Osteocyte (in vitro differentiated cells): ENCODE measurements at places on chromosomes 6 and 20. TPM values are rescaled to one million over a fixed set of nuclear protein-coding genes. Genes with fewer than 3 reads are reported as not detected.

Gene REM1
- total RNA-seq, result not detected in 2 replicates

DNA sequence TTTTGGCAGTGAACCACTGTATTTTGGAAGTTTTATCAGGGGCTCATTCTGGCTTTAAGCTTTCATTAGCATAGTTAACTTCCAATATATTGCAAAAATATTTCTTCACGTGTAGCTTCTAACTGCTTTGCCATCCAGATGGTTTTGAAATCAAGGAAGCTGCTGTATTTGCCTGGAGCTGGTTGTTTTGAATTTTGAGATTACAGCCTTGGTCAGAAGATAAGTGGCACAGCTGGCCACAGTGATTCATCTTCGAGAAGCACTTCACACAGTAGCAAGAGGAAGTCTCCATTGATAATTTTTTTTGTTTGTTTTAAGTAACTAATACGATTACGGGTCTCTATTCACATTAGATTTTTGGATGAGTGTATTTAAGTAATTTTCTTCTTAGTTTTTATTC lies 3.8 kb downstream of the APCDD1L start:
- H3K4me1 ChIP-seq, result peaks cover 35% of the 10 kb centered on the region

DNA sequence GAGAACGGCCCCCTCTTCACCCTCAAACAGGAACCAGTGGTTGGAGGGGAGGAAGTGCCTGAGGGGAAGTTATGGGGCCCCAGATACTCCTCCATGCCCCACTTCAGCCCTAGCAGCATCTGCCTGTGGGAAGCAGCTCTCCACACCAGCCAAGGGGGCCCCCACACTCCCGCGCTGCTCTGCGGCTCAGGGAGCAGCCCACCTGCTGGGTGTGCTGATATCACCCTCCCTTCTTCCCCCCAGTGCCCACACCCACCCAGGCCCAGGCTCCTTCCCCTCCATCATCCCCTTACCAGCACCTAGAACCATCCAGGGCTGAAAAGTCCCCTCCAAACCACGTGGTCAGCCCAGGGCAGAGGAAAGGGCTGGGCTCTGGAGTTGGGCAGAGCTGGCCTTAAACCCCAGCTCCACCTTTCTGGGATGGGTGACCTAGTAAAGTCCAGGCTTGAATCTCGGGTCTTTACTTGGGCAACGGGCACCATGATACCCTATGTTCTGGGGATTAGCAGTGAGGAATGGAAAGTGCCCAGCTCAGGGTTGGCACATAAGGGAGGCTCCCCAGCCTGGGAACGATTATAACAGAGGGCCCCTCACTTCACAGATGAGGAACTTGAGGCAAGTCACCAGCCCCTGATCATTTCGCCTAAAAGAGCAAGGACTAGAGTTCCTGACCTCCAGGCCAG lies 663 bp downstream of the LST1 start:
- no peaks in the 10 kb centered on the region for H3K36me3 ChIP-seq
- DNase-seq, result no peak
- no peaks in the 10 kb centered on the region for H3K27me3 ChIP-seq
- no peak overlapping the region for H3K27ac ChIP-seq

- DNase-seq, result no peak
- peaks cover 17% of the 10 kb centered on the region for H3K4me1 ChIP-seq
- H3K27me3 ChIP-seq, result no peaks in the 10 kb centered on the region
- H3K36me3 ChIP-seq, result peaks cover 12% of the 10 kb centered on the region
- H3K4me3 ChIP-seq, result peak within 1 kb of the TSS; percentile 70
- H3K27ac ChIP-seq, result no peak within 1 kb of the TSS
These were observed at the start of gene GNMT for GRCh38 chr6:42960243-42961019. Gene GNMT, plus strand, starts transcription at chr6:42960754. Its CDS starts 14 bp downstream, at chr6:42960768.

DNA sequence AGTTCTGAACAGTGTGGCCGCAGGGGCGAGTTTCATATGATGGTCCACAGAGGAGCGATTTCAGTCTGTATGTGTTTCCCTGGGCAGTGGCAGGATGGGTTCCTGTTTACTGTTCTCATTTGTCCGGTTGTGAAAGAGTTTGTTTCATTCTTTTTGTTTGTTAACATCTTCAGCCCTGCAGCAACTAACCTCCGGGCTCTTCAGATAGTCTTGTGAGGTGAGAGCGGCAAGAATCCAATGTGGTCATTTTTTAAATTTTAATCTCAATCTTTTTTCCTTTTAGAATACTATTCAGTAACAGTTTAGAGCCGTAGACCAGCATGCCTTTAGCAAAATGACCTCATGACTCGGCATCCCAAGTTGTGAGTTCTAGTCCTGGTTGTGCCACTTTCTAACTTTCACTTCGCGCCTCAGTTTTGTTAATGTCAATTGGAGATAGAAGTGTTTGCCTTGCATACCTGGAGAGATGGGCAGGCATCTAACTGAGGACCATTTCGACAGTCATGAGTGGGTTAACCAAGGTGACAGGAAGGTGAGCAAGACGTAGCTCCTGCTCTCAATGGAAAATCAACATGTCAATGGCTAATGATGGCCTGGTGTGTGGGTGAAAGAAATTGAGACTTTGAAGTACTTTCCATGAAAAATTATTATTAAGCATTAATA lies 38.5 kb upstream of the PXDC1 start:
- H3K4me3 ChIP-seq, result no peak overlapping the region
- peaks cover 61% of the 10 kb centered on the region for H3K4me1 ChIP-seq
- H3K36me3 ChIP-seq, result no peaks in the 10 kb centered on the region
- DNase-seq, result no peak
- peak overlapping the region; percentile 75 for H3K27ac ChIP-seq
- no peaks in the 10 kb centered on the region for H3K27me3 ChIP-seq

Gene SIRPD
- not detected in 2 replicates for total RNA-seq

GRCh38 chr6:13874191-13874549 lies 50.6 kb upstream of the RNF182 start:
- H3K27me3 ChIP-seq, result peaks cover 8% of the 10 kb centered on the region
- H3K36me3 ChIP-seq, result no peaks in the 10 kb centered on the region
- H3K4me1 ChIP-seq, result peaks cover 15% of the 10 kb centered on the region

Gene MSH5
- total RNA-seq, result 18.4 and 20.9 TPM in 2 replicates

DNA sequence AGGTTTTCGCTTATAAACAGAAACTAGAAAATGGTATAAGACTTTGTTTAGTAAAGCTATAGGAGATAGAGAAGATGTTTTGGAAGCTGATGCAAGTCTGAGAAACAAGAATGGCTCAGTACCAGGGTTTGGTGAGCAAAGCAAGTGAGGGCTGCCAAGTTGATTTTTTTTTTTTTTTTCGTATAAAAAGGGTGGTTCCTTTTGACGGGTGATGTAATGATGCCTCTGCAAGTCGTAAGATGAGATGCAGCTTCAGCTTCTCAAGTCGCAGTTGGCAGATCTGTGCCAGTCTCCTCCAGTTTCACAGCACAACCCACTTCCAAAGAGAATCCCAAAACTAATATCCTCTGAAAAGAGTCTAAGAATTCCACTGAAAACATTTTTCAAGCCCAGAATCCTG lies 252.8 kb upstream of the CDH4 start:
- no peaks in the 10 kb centered on the region for H3K36me3 ChIP-seq
- no peak overlapping the region for H3K4me3 ChIP-seq
- H3K4me1 ChIP-seq, result no peaks in the 10 kb centered on the region

DNA sequence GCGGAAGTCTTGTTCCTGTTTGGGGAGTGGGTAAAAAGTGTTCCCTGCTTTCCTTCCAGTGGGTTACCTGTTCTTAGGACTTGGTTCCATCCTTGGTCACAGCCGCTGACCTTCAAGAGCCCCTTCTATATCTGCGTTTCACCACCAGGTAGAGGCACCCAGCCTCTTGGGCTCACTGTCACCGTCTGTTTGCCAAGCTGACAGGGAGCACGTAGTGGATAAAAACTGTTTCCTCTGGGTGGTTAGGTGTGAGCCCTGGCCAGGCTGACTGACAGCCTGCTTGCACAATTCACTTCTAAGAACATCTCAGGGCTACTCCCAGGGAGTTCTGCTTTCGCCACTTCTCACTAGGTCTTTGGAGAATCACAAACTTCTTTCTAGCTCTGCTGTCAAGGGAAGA lies 1.8 kb upstream of the JPH2 start:
- H3K27me3 ChIP-seq, result no peaks in the 10 kb centered on the region
- H3K4me3 ChIP-seq, result no peak overlapping the region
- peak overlapping the region; percentile 77 for H3K27ac ChIP-seq
- DNase-seq, result no peak

DNA sequence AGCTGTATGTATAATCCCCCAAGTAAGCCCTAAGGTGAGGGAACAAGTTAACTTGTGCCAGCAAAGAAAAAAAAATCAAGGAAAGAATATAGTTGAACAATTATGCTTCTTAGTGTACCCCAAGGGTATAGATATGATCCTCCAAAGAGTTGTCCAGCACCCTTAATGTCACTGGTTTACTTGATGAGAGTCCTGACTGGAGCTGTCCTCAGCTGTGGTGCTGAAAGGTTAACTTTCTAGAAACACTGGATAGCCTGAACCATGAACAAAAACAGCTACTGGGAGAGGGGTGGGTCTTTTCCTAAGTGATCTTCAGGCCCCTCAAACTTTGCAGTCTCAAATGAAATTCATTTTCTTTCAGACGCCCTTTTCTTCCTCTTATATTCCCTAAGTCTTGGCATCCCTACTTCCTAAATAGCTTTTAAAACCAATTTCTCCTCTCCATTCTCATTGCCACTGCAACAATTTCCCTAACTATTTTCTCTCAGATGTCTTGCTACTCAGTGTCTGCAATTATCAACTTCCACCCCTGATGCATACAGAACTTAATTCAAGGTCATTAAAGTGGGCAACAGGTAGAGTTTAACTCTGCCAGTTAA lies 83.5 kb upstream of the PROKR2 start:
- no peak overlapping the region for H3K27ac ChIP-seq
- no peak for DNase-seq
- no peaks in the 10 kb centered on the region for H3K27me3 ChIP-seq
- H3K4me1 ChIP-seq, result no peaks in the 10 kb centered on the region

DNA sequence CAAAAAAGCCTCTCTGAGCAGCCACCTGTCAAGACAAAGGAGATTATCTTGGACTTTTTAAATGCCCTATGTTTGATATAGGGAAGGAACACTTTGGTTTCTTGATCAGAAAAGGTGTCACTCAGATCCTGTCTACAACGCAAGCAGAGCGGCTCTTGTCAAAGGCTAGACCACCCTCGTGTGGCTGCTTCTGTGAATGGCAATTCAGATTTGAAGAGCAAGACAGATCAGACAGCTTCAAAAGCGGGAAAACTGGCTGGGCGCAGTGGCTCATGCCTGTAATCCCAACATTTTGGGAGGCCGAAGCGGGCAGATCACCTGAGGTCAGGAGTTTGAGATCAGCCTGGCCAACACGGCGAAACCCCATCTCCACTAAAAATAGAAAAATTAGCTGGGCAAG lies 10.1 kb upstream of the NXT1 start:
- H3K4me1 ChIP-seq, result peaks cover 1% of the 10 kb centered on the region
- H3K4me3 ChIP-seq, result no peak overlapping the region
- no peak overlapping the region for H3K27ac ChIP-seq
- peak; percentile 88 for DNase-seq

DNA sequence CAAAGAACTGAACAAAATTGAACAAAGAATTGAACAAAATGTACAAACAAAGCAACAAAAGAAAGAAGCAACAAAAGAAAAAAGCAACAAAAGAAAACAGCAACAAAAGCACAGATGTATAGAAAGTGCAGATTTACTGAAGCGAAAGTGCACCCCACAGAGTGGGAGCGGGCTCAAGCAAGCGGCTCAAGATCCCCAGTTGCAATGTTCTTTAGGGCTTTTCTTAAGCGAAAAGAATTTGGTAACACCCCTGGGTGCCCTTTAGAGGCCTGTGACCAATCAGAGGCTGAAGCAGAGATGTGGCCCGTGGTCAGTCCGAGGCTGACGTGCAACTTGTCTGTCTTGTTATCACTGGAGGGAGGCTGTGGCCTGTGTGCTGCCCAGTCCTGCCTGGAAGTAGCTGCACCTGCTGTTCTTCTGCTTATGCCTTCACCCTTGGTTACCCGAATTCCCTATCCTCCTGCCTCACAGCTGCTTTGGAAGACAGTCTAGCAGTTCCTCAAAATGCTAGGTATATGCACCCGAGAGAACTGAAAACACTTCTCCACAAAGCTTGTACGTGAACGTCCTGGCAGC lies 13.2 kb upstream of the KIF25 start:
- no peak overlapping the region for H3K27ac ChIP-seq
- DNase-seq, result no peak
- H3K4me3 ChIP-seq, result no peak overlapping the region
- H3K4me1 ChIP-seq, result peaks cover 20% of the 10 kb centered on the region
- peaks cover 1% of the 10 kb centered on the region for H3K36me3 ChIP-seq
